ENCODE measurements at places on chromosomes 12 and 14.

- no peak for DNase-seq
Observed at GRCh38 chr14:65588426-65589140, 176.1 kb downstream of the FUT8 start.

GRCh38 chr12:47772738-47773061 lies 338 bp upstream of the SLC48A1 start:
- DNase-seq = no peak

DNA sequence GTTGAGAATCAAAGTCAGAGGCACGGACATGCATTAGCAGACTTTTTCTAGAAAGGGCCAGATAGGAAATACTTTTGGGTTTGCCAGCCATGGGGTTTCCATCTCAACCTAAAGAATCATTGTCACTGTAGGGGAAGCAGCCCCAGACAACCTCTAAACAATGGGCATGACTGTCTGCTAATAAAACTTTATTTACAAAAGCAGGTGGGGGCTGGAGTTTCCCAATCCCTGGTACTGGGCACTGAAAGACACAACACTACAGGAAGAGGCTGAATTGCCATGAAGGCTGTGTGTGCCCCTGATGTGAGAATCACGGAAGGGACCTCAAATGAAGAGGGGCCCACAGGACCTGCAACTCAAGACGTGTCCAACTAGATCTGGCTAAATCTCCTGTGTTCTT lies 62.0 kb upstream of the GPR68 start:
- no peak for DNase-seq

- DNase-seq = no peak
Observed at GRCh38 chr12:86710109-86710508, 453.9 kb upstream of the MGAT4C start.

- no peak for DNase-seq
Observed at GRCh38 chr12:3000548-3001275, 41.5 kb downstream of the TEAD4 start.

- no peak for DNase-seq
Observed at GRCh38 chr12:69649529-69649928, 38.8 kb upstream of the LRRC10 start.

DNA sequence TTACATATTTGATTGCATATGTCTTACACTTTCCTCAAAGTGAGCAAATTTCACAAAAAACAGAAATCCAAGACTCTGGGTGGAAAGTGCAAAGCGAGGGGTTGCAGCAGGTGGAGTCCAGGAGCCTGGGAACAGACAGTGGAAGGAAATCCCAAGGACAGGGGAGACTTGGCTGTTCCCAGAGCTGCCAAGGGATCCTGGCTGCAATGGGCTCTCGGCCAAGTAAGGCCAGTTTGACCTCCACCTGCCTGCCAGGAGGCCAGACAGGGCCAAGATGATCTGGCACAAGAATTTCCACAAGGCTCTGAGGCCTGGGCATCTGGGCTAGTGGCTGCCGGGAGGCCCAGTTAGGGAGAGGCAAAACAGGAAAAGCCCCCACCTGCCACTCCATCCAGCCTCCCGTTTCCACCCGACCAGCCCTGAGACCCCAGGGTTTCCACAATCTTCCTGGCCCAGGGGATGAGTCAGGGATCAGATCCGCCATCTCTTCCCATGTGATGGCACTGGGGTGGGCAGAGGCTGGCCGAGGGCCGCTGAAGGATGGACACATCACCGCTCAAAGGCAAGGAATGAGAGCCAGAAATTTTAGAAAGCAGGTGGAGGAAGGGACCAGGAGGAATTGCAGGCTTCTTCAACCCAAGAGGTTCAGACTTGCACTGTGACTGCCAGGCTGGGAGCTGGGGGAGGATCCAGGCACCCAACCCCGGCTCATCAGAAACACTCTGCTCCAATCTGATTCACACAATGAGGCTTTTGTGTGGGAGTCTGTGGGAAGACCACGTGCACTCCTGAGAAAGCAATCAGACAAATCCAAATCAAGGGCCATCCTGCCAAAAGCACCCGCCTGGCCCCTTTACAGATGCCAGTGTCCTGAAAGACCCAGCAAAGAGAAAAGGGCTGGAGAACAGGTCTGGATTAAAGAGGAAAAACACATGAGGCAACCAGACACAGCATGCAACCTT lies 16.3 kb downstream of the SCARB1 start:
- DNase-seq = no peak

Data from NCI-H2171 (cell line).